Neuronal stem cell (in vitro differentiated cells): ENCODE measurements at places on chromosomes 12 and 14.

- DNase-seq, result no peak
These were observed 47.7 kb upstream of the IGF1 start for GRCh38 chr12:102528111-102528510.

DNA sequence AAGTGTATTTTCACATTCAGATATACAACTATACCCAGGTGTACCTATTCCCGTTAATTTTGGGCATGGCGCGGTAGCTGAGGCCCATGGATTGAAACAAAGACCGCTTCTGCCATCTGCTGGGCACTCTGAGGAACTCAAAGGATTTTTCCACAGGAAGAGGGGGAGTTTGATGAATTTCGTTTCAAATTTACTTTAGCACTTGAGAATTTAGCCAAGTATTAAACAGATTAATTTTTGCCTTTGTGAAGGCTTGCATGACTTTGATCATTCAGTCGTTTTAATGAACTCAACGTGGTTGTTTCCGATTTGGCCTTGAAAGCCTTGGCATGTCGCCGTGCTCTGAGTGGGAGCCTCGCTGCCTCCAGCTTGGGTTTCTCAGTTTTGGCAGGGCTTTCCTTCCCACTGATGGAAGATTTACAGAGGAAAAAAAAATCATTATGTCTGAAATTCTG is 153.2 kb upstream of the DDHD1 start:
- peak; percentile 62 for DNase-seq

DNA sequence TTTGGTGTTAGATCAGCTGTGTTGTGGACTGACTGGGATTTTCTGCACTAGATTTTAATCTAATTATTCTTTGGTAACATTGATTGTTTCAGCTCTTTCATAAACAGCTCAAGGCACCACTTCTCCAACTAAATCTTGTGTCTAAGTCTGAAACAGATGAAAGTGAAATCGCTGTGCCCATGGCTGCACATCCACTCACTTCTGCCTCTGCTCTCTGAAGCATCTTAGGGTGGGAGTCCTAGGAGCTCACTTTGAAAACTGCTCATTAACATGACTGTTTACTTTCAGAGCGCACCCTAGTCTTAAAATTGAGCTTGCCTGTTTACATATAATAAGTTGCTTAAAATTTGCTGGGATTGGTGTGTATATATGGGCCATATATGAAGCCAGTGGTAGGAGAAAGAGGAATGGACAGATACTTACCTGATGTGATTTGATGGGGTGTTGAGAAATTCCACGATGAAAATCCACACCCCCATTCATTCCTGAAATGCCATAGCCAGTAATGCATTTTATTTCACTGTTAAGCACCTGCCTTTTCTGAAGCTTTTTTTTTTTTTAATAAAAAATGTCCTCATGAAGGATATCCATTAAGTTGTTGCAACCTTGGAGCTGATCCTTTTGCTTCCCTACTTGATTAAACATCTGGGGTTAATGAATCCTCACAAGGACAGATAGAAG is 52.8 kb downstream of the PPFIBP1 start:
- no peak for DNase-seq

GRCh38 chr12:65526311-65526710 is 247.8 kb downstream of the MSRB3 start:
- DNase-seq, result no peak

- DNase-seq, result no peak
These were observed 11.2 kb downstream of the RHOF start for GRCh38 chr12:121781998-121782979.

DNA sequence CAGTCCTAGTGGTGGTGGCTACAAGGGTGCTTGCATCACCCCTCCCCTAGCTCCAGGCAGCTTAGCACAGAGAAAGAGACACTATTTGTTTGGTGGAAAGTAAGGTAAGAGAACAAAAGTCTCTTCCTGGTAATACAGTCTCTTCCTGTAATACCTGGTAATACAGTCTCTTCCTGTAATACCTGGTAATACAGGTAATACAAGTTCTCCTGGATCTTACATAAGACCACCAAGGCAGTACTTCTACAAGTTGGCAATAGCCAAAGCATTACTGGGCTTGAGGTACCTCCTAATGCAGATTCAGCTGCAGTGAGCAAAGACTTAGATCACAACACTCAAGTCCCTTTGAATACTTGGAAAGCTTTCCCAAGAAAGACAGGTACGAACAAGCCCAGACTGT is 77.0 kb downstream of the CATSPERB start:
- DNase-seq, result no peak

DNA sequence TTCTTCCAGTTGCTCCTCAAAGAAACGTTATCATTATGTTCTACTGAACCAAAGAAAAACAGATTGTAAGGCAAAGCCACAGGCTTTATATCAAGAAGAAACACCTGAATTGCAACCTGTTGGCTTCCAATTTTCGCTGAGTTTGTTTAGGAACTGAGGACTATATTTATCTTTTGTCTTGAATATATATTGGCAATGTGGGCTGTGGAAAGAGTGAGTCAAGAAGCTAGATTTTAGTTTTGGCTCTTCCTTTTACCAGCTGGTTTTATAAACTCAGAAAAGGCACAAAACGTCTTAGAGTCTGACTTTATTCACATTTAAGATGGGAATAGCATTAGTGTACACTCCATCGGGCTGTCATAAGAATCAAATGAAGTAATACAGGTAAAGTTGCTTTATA is 10.4 kb upstream of the PTHLH start:
- no peak for DNase-seq

DNA sequence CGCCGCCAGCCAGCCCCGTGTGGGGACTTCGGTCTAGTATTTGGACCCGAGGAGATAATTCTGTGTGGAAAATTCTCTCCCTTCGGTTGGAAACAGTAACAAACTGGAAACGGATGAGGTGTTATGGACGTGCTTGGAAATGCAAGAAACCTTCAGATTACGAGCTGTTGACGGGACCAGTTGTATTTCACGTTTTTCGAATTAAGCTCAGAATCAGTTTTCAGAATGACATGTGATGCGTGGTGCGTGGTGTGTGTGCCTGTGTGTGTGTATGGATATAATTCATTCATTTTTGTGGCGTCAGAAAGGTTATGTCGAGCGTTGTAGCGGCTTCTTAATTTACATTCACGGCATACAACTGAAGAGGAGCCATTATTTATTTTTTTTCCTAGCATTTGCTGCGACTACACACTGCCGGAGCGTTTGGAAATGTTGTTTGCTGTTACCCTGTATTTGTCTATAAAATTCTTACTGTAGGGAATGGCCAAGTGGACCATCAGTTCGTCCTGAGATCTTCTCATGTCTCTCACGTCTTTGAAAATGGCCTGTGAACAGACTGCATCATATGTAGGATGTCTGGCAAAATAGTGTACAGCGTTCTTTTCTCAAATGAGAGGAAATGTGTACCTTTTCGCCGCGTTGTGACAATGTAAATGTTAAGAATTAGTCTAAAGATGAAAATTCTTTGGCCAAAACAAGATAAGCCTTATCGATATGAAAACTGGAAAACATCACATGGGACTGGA is 1.3 kb downstream of the TRAF3 start:
- DNase-seq, result no peak

- DNase-seq, result no peak
These were observed 35.0 kb downstream of the DTX1 start for GRCh38 chr12:113091506-113091905.

GRCh38 chr12:4141348-4142270 is 132.0 kb upstream of the CCND2 start:
- DNase-seq, result no peak

DNA sequence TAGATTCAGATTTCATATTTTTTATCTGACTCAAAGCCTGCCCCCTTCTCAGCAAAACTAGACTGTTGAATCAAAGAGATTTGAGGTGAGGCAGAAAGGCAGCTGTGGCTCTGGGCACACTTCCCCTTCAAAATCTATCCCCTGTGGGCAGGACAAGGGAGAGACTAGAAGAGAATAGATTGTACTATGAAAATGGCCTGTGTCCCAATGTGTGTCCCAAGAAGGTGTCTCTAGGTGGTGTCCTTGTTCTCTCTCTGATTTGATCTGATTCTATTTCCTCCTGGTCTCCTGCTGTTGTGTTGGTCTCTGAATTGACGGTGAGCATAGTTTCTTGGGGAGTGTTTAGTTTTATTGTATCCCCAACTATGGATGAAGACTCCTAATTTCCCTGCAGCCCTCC is 565.8 kb upstream of the ATP2B1 start:
- DNase-seq, result no peak

DNA sequence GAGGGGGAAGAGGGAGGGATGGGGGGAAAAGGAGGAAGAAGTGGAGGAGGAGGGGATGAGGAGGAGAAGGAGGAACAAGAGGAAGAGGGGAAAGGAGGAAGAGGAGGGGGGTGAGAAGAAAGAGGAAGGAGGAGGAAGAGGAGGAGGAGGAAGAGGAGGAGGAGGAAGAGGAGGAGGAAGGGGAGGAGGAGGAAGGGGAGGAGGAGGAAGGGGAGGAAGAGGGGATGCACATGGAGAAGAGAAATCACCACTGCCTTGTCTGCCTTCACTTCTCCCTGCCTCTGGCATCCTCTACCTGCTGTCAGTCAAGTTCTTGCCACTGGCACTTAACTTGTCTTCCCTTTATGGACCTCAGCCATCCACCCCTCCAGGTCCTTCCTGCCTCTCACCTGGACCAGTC is 59.9 kb downstream of the TTC9 start:
- no peak for DNase-seq

DNA sequence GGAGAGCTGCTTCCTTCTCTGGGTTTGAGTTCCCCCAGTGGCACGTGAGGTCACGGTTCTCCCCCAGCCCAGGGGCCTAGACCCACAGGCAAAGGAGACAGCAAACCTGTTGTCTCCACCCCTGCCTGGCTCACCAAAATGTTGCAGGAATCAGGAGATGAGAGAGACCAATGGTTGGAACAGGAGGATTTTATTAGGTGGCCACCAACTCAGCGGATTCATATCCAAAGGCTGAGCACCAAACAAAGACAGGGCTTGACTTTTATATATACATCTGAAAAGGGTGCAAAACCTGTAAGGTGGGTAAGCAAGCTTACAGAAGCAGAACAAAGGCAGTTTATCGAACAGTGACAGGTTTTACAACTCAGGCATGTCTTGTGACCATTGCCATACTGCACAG is 9.2 kb upstream of the ADAM21 start:
- no peak for DNase-seq

- peak; percentile 52 for DNase-seq
These were observed 164.8 kb downstream of the ZFP36L1 start for GRCh38 chr14:68627868-68628604.

GRCh38 chr12:124423761-124424515 is 129.0 kb downstream of the RFLNA start:
- no peak for DNase-seq

DNA sequence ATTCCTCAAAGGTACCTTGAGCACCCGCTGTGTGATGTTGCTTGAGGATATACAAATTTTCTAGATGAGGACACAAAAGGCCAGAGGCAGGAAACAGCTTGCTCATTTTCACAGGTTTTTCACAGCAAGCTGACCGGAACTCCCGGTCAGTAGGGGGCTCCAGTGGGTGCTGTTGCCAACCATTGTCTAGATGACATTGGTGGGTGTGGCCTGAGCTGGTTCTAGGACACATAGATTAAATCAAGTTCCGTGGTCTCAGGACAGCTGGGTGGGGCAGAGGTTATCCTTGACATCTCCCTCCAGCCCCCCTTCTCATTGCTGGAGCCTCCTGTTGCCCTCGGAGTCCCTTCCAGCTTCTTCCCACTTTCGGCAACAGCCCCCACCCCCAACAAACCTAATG is 153.6 kb upstream of the FKBP4 start:
- no peak for DNase-seq
